Stimulated activated CD8-positive, alpha-beta memory T cell treated with anti-CD3 and anti-CD28 coated beads, Interleukin-7, amount 100 ng/mL, for 1 hour (primary cell): ENCODE measurements at places on chromosomes 1 and 21.

- no peak for DNase-seq
Measured at GRCh38 chr1:230286166-230286889, 139.8 kb downstream of the PGBD5 start.

GRCh38 chr1:156379420-156380165, 10.6 kb downstream of the RHBG start:
- no peak for DNase-seq

GRCh38 chr1:235945775-235946570, 79.3 kb upstream of the LYST start:
- no peak for DNase-seq

DNA sequence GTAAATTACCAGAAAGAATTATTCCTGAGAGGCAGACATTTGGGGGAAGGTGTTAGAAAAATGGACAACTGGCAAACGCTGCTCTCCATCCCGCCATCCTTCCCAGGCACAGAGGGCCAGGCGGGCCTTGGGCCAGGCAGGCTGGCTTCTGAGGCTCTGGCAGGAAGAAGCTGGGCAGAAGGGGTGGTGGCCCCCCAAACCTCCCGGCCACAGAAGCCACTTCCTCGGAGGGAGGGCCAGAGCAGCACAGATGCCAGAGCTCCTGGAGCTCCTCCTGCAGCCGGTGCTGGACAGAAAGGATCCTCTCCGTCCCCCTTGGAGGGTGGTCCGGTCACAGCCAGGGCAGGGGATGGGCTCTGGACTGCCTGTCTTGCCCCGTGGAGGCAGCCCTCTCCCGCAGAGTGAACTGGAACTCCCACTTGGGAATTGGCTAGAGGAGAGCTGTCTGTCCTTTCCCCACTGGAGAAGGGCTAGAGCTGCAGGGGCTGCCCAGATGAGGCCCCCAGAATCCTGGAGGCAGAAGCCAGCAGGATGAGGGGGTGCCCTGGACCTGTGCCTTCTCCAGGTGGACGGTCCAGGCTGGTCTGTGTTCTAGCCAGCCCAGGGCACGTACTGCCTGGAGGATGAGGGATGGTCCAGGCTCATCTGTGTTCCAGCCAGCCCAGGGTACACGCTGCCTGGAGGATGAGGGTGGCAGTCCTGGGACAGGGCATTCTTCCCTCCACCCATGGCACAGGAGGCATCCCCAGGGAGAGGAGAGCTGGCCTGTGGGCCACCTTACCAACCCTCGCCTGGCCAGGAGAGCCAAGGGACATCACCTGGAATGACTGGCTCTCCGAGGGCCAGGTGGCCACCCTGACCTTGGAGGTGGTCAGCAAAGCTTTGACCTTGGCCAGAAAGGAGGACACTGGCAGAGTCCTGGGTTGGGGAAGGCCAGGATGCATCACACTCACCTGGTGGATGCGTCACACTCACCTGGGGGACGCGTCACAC, 47.4 kb upstream of the ACTRT2 start:
- no peak for DNase-seq

GRCh38 chr1:110056285-110056683, 14.2 kb downstream of the ALX3 start:
- DNase-seq: no peak

DNA sequence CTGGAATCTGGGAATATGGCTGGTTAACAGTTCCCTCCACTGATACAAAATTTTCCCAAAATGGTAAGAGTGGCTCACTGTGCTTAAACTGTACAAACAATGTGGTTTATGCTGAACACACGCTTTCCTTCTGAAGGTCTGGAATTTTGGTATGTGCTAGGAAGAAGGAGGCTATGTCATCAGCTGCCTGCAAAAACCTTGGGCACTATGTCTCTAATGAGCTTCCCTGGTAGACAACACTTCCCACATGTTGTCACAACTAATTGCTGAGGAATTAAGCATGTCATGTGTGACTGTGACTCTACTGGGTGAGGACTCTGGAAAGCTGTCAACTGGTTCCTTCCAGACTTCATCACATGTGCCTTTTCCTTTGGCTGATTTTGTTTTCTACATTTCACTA, 29.2 kb downstream of the IPP start:
- no peak for DNase-seq
